ENCODE measurements at places on chromosomes 2 and 18. TPM values are rescaled to one million over a fixed set of nuclear protein-coding genes. Genes with fewer than 3 reads are reported as not detected.

The TEX44 gene
- total RNA-seq = not detected

The ERBB4 gene
- 20.6 TPM for total RNA-seq

The DSC1 gene
- 32.9 TPM for total RNA-seq

The ANKRD30BL gene
- not detected for total RNA-seq

The COL4A3 gene
- total RNA-seq = 13.0 TPM

The ATP6V1B1 gene
- 0.89 TPM for total RNA-seq

The SLC9A4 gene
- not detected for total RNA-seq

The NLRC4 gene
- total RNA-seq = 2.3 TPM

The SLC38A11 gene
- total RNA-seq = 0.71 TPM

The CEP192 gene
- 27.1 TPM for total RNA-seq

The KRTCAP3 gene
- total RNA-seq = not detected

The MOGAT1 gene
- 0.50 TPM for total RNA-seq

The TMEM214 gene
- total RNA-seq = 66.5 TPM

The RGPD4 gene
- 0.06 TPM for total RNA-seq

The UGT1A9 gene
- total RNA-seq = not detected

The ANKRD12 gene
- total RNA-seq = 45.6 TPM

The UPP2 gene
- total RNA-seq = not detected

The MYL12B gene
- total RNA-seq = 161 TPM

The LYPD6B gene
- total RNA-seq = not detected

The CIB4 gene
- total RNA-seq = 0.44 TPM

The ABHD1 gene
- total RNA-seq = 3.2 TPM

The SCN7A gene
- 10.7 TPM for total RNA-seq

The PLB1 gene
- total RNA-seq = 2.8 TPM

The EGR4 gene
- total RNA-seq = not detected

The IL1F10 gene
- not detected for total RNA-seq

The ZNF396 gene
- 1.0 TPM for total RNA-seq

The SERPINB8 gene
- 3.5 TPM for total RNA-seq

The ALPP gene
- total RNA-seq = not detected

The TTN gene
- total RNA-seq = 1,612 TPM

The GPR39 gene
- 0.29 TPM for total RNA-seq

The UBXN4 gene
- 56.6 TPM for total RNA-seq

The NEU2 gene
- total RNA-seq = not detected

The CYP27C1 gene
- total RNA-seq = 0.21 TPM

The RNF125 gene
- total RNA-seq = 3.5 TPM

The NFATC1 gene
- 18.9 TPM for total RNA-seq

The MERTK gene
- total RNA-seq = 11.8 TPM

The ASPRV1 gene
- 1.3 TPM for total RNA-seq

The THUMPD2 gene
- total RNA-seq = 8.5 TPM

The CRYGD gene
- total RNA-seq = not detected

The USP40 gene
- total RNA-seq = 17.1 TPM

The CHRNA1 gene
- not detected for total RNA-seq

The NAGK gene
- total RNA-seq = 54.5 TPM

The PAX3 gene
- not detected for total RNA-seq

The ACMSD gene
- not detected for total RNA-seq

The PDE1A gene
- total RNA-seq = 11.2 TPM

The CD226 gene
- total RNA-seq = 1.3 TPM

The HOXD3 gene
- 0.73 TPM for total RNA-seq

The ATP5F1A gene
- 1,121 TPM for total RNA-seq

The GRB14 gene
- 6.4 TPM for total RNA-seq

The CENPO gene
- total RNA-seq = 3.0 TPM

Data from left cardiac atrium (tissue), 4 donors.